ENCODE measurements at places on chromosomes 5 and 9. TPM values are rescaled to one million over a fixed set of nuclear protein-coding genes. Genes with fewer than 3 reads are reported as not detected.

The FAM81B gene
- 6.2 TPM for polyA plus RNA-seq

The CAPSL gene
- polyA plus RNA-seq, result 6.2 TPM

The PCDHB11 gene
- polyA plus RNA-seq, result 4.0 TPM

The PCDHGB7 gene
- polyA plus RNA-seq, result 16.6 TPM

The LEAP2 gene
- polyA plus RNA-seq, result 2.5 TPM

DNA sequence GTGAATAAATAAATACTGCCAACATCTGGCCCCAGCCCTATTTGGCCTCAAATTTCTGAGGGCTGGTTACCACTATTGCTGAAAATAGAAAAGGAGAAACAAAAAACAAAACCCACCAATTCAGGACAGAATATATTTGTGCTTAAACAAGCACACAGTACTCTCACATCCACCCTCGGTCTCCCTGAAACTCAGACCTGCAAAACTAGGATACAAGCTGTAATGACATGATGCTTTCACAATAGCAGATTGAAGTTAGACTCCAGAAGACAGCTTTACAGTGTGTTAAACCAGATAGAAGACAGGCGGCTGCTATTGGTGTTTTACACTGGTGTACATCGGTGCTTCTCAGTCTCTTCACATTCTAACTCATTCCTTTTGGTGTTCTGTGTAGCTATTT, 214.9 kb upstream of the DMRT1 start:
- DNase-seq, result no peak

- no peak for DNase-seq
These were observed at the start of gene RALGDS for GRCh38 chr9:133121198-133121914. TSS of gene RALGDS (minus strand) at chr9:133121240. CDS start at chr9:133121154, 86 bp downstream.

- no peak for DNase-seq
These were observed 26.6 kb downstream of the ENHO start for GRCh38 chr9:34496149-34496712.

GRCh38 chr5:43043400-43043756, 3.3 kb upstream of the ANXA2R start:
- DNase-seq, result no peak
